Sigmoid colon (tissue), 7 donors: ENCODE measurements at places on chromosomes 2 and 18. TPM values are rescaled to one million over a fixed set of nuclear protein-coding genes. Genes with fewer than 3 reads are reported as not detected.

C2orf81 gene
- 1.4 TPM for total RNA-seq

CRYGC gene
- total RNA-seq = not detected

- no peak overlapping the region for H3K4me3 ChIP-seq
- H3K27ac ChIP-seq = peak overlapping the region; percentile 88
- H3K36me3 ChIP-seq = no peaks in the 10 kb centered on the region
- no peaks in the 10 kb centered on the region for H3K27me3 ChIP-seq
- no peak for DNase-seq
- H3K4me1 ChIP-seq = peaks cover 53% of the 10 kb centered on the region
Measured at GRCh38 chr2:191862156-191862775, 15.4 kb upstream of the CAVIN2 start.

- H3K4me3 ChIP-seq = no peak overlapping the region
- H3K4me1 ChIP-seq = peaks cover 43% of the 10 kb centered on the region
- peak; percentile 20 for DNase-seq
- no peak overlapping the region for H3K27ac ChIP-seq
Measured at GRCh38 chr18:50633992-50634391, 74.1 kb downstream of the MAPK4 start.

DNA sequence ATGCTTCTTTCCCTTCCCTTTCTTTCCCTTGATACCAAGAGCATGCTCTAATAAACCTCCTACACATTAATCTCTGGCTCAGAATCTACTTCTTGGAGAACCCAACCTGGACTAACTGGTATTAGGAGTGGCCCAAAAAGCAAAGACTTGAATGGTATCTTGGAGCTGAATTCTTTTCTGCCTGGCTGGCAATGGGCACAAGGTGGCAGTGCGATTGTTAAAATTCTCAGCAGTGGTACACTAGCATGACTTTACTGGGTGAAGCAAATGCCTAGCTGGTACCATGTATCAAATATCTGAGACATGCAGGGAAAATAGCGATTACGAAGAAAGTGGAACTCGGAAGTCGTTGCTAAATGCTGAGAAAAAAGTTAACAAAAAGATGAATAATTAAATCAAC lies 376.1 kb downstream of the XIRP2 start:
- no peak overlapping the region for H3K27ac ChIP-seq
- H3K4me3 ChIP-seq = no peak overlapping the region
- DNase-seq = no peak
- no peaks in the 10 kb centered on the region for H3K27me3 ChIP-seq

DNA sequence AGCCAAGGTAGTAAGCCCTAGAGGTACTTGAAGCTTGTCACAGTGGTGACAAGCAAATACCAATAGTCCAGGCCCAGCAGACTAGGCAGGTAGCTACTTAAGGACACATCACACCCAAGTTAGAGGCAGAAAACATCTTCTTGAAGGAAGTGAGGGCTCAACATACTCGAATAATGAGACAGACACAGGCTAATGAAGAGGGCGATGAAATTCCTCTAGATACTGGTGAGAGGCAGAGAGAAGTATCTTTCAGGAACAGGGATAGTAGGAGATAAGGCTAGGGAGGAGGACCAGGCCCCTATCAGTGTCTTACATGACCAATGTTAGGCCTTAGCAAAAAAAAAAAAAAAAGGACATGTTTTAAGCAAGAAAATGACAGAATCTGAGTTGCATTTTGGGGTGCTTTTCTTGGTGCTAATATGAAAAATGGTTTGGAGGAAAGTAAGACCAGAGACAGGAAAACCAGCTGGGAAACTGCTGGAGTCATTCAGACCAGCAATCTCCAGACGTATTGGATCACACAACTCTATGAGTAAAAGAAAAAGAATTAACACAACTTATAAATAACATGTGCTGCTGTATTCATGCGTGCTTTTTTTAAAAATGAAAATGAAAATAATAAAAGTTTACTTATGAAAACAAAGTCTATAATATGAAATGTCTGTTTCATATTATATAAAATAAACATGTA lies 37.7 kb downstream of the COBLL1 start:
- peaks cover 22% of the 10 kb centered on the region for H3K4me1 ChIP-seq
- no peaks in the 10 kb centered on the region for H3K36me3 ChIP-seq
- no peaks in the 10 kb centered on the region for H3K27me3 ChIP-seq
- H3K27ac ChIP-seq = peak overlapping the region; percentile 59
